Nucleus accumbens (tissue), 56 donors: ENCODE measurements at places on chromosomes 4 and X.

- no peak for DNase-seq
Observed at GRCh38 chrX:37350034-37350365, 836 bp downstream of the PRRG1 start.

GRCh38 chr4:186698525-186698924 is 25.1 kb downstream of the FAT1 start:
- DNase-seq = no peak

GRCh38 chr4:82811838-82812341 is 13.3 kb upstream of the SCD5 start:
- no peak for DNase-seq

- DNase-seq = no peak
Observed at GRCh38 chrX:107825698-107826237, at the start of gene MID2. Gene MID2, plus strand, starts transcription at chrX:107825866. Its CDS starts 561 bp downstream, at chrX:107826427.

DNA sequence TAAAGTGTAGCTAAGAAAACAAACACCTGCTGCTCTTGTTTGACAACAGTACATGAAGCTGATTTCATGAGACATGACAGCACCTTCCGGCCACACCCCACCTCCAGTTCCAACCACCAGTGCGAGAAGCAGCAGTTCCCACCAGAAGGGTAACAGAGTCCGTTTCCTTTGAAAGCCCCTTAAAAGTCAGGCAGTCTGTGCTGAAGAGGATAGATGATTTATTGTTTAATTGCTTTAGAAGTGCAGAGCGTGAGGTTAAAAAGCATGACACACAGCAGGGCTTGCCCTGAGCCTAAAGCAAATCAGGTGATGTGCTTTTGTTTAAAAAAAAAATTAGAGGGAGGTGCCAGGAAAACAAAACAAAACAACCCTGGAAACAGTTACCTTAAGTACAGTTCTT is 82.6 kb downstream of the HADH start:
- no peak for DNase-seq

- no peak for DNase-seq
Observed at GRCh38 chr4:30833206-30833605, 113.0 kb downstream of the PCDH7 start.

- DNase-seq = no peak
Observed at GRCh38 chrX:25025615-25026014, 9.8 kb upstream of the ARX start.

DNA sequence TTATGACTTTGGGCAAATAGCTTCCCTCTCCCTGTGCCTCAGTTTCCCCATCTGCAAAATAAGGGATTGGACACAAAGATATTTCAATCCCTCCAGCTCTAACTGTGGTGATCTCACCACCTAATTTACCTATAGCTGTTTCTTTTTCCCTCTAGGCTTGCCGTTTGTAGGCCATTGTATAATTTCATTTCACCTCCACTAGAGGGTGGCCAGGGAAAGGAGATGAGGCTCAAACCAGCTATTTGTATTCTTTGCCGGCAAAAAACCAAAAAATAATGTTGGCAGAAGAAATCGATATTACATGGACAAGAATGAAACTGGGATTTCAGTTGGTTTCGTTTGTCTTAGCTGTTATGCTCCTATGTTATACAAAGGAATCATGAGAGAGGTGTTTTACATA is 36.1 kb upstream of the DOCK11 start:
- no peak for DNase-seq

GRCh38 chrX:130631011-130631410 is 229.2 kb downstream of the RBMX2 start:
- no peak for DNase-seq

DNA sequence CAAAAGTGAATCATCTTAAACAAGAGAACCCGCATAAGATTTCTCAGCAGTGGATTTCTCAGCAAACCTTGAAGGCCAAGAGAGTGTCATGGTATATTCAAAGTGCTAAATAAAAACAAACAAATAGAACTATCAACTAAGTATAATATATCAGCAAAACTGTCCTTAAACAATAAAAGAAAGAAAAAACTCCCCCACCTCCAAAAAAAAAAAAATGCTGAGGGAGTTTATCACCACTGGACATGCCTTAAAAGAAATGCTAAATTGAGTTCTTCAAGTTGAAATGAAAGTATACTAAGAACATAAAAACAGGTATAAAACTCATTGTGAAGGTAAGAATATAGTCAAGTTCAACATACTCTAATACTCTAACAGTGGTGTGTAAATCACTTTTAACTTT is 53.9 kb upstream of the EPGN start:
- no peak for DNase-seq

- no peak for DNase-seq
Observed at GRCh38 chr4:35820003-35820402, 424.3 kb downstream of the ARAP2 start.

GRCh38 chr4:163568843-163569242 is 74.4 kb downstream of the TMA16 start:
- DNase-seq = no peak

GRCh38 chrX:134236626-134237614 is at the start of gene CCDC160:
Gene CCDC160, plus strand, starts transcription at chrX:134237182. Its CDS starts 7,619 bp downstream, at chrX:134244801.
- DNase-seq = peak; percentile 57

GRCh38 chrX:41043674-41044345 is 41.4 kb upstream of the USP9X start:
- no peak for DNase-seq

- no peak for DNase-seq
Observed at GRCh38 chr4:1299301-1299860, 9.7 kb downstream of the MAEA start.

GRCh38 chr4:137452799-137453198 is 79.5 kb downstream of the PCDH18 start:
- no peak for DNase-seq

DNA sequence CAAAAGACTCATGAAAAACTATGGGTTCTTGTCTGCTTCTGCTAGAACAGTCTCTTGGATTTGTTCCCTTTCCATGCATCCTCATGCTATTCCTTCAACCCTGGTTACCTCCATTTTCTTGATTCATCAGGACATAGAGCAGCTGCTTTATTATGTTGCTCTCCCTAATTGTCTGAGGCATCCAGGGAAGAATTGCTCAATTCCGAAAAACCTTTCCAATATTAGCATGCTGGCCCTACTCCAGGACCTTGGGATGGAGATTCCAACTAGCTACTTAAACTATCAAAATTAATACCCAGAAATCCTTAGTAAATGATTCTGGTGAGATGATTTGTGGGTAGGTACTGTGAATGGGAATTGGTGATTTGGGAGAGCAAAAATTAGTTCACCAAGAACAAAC is 56.6 kb upstream of the FAM47B start:
- DNase-seq = no peak

DNA sequence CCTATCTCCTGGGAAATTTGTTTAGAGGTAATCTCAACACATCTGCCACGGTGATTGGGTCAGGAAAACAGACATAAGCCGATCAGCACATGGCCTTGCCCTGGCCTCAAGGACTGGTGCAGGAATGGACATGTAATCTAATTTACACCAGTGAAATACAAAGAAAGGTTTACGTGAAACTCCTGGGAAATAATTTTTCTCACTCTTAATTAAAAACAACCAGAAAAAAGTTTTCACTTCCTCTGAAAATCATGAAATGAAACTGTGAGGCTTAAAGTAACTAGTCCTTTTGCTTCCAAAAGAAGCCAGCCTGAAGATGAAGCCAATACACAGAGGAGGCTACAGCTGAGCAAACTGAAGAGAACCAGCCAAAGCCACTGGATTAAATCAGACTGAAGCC is 154.1 kb upstream of the FAM241A start:
- DNase-seq = no peak

- DNase-seq = no peak
Observed at GRCh38 chr4:85557016-85557901, 82.3 kb downstream of the ARHGAP24 start.

DNA sequence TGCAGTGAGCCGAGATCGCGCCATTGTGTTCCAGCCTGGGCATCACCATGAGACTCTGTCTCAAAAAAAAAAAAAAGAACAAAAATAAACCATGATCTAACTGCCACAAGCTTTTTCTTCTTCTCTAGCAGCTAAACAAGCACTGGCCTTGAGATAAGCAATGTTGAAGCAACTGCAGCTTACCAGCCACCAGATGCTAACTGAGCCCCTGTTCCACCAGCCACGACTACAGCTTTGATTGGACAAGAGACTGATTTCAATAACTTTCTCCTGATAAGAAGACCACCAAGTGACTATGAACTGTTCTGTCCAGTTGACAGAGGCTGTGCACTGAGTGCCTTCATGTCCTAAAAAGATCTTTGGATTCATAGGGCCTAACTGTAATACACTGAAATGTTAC is 58.5 kb downstream of the DCTD start:
- no peak for DNase-seq

- DNase-seq = no peak
Observed at GRCh38 chrX:47579537-47579936, 2.7 kb upstream of the TIMP1 start.

DNA sequence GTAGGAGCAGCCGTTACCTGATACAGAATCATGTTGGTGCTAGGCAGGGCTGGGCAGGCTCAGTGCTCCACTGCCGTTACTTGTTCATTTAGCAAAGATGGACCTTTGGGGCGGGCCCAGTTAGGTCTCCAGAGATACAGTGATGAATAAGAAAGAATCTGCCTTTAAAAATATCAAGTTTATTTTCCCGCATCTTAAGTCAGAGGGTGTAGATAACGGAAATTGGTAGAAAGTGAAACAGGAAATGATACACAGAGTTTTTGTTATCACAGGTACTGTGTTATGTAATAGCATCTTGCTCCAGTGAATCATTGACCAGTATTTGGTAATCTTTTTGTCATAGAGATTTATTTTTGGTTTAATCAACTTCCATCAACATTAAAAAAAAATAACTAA is 5.5 kb downstream of the TMEM131L start:
- no peak for DNase-seq

DNA sequence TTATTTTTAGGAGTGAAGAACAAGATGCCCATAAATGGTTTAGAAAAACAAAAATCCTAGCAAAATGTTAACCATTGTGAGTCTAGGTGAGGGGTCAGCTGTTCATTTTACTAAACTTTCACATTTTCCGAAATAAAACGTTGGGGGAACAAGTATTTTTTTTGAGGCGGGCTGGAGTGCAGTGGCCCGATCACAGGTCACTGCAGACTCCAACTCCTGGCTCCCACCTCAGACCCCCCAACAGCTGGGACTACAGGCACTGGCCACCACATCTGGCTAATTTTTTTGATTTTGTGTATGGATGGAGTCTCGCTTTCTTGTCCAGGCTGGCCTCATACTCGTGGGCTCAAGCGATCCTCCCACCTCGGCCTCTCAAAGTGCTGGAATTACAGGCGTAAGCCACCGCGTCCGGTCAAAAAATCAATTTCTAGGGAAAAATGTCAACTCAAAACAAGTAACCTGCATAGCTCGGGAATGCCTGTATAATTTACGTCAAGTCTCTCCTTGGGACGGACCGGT is 742 bp upstream of the TAF1 start:
- no peak for DNase-seq

DNA sequence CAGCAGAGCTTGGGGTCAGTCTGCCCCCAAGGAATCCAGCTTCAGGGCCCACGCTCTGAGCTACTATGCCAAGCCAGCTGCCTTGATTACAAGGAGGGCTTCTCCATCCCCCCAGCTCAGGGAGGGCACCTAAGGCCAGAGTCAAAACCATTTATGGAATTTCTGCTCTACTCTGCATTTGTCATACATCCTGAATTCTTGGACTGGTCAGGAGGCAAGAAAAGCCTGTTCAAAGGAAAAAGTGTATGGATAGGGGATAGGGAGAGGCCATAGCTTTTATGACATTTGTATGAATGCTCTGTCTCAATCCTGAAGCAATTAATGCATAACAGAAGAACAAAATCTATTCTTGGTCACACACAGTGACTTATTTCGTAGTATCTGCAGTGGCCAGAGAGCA is 32.2 kb downstream of the EDNRA start:
- DNase-seq = no peak

GRCh38 chrX:149871940-149872339 is 9.0 kb upstream of the MAGEA8 start:
- DNase-seq = no peak

- no peak for DNase-seq
Observed at GRCh38 chrX:13742397-13743176, 8.0 kb downstream of the OFD1 start.

GRCh38 chr4:187469627-187470026 is 525.9 kb upstream of the ZFP42 start:
- DNase-seq = no peak

DNA sequence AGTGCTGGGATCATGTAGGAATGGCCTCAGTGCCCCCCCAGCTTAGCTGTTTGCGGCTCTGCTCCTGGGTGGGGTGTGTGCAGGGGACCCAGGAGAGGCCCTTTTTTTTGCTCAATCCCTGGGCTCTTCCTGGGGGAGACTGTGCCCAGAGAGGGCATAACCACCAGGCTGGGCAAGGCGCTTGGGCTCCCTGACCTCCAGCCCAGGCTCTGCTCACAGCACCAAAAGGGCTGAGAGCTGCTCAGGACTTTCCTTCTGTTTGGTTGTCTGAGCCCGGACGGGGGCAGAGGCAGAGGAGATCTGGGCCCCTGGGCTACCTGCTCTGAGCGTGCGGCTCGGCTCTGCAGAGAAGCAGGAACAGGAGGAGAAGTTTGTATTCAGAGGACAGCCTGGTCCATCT is 64.7 kb downstream of the PSAPL1 start:
- DNase-seq = no peak

- no peak for DNase-seq
Observed at GRCh38 chr4:104248726-104249125, 246.0 kb downstream of the CXXC4 start.

- DNase-seq = no peak
Observed at GRCh38 chr4:42594888-42595287, 62.0 kb downstream of the ATP8A1 start.

DNA sequence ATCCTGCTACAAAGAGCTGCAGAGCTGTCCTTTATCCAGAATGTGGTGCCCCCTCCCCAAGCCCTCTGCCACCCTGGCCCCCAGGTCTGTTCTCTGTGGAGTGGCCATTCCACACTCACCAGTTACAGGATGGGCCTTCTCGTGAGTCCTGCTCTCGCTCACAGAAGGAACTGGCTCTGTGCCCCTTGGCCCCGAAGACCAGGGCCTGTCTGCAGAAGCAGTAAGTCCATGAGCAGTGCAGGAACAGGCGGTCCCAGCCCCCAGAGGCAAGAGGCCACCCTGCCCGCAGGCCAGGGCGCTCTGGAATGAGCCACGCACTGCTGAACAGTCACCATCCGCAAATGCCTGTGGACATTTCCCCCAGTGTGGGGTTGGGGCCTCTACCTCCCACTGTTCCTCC is 92.2 kb downstream of the DCTD start:
- no peak for DNase-seq

DNA sequence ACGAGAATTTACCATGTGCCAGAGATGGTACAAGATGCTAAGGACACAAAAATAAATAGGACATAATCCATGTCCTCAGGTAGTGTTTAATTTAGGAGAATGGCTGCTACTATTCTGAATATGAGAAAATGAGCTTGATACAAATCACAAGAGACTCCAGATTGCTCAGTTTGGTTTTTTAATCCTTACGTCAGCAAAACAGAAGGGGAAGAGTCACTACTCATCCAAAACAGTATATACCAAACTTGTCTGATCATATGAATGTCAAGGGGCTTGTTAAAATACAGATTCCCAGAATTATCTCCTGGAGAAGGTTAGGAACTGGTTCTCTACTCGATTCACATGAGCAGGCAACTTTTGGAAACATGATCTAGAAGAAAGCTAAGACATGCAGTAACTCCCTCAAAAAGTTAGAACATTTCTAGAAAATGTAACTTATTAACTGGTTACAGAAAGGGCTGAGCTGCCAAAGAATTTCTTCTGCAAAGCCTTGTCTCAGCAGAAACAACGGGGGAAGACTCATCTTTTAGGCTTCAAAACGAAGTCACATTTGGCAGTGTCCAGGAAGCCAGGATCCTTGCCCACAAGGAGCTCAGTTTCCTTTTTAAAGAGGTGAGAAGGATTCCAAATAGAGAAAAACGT is 3.4 kb downstream of the AIFM1 start:
- DNase-seq = no peak

GRCh38 chrX:40329616-40330015 is 231.9 kb upstream of the BCOR start:
- no peak for DNase-seq
